ENCODE measurements at places on chromosomes 4 and X.

DNA sequence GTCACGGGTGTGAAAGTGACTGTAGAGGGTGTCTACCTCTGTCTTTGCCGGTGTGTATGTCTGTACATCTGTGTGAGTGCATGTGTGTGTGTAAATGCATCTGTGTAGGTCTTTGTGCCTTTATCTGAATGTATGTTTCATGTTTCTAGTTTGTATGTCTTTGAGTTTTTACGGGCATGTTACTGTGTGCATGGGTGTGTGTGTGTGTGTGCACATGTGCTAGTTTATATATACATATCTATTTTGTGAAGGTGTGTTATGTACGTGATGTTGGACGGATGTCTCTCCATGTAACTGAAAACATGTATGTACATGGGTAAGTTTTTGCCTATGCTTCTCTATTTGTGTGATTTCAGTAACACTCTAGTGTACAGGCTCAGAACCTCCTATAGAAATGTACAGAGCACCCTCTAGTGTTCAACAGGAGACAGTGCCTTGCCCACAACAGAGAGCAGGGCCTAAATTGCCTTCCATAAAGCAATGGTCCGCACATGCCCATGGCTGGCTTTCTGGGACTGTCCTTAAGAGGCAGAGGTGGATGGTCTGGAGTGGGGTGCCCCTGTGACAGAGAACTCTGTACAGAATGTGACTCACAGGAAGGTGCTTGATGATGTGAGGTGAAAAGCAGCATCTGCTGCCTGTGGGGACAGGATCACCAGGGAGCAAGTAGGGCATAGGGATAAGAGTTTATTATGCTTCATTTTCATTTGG, 343.5 kb downstream of the RAPGEF2 start:
- DNase-seq: no peak

GRCh38 chr4:105637408-105638176, 70.9 kb downstream of the INTS12 start:
- no peak for DNase-seq

GRCh38 chr4:151468715-151469696, 60.0 kb downstream of the FHIP1A start:
- DNase-seq: no peak

DNA sequence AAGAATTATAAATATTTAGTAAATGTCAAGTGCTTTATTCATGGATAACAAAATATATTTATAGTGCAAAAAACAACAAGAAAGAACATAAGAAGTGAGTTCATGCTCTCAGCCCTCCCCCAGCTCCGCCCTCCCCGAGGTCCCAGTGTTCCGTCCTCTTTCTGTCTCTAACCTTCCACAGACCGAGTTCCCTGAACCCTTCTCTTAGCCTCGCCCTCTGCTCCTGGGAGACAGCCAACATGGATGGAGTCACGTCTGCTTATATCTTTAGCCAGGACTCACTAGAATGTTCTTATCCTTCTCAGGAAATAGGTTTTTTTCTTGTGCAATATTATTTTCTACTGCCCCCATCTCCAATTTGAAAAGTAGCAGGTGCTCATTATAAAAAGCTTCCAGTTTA, 40.1 kb upstream of the HELT start:
- DNase-seq: no peak

- no peak for DNase-seq
Measured at GRCh38 chr4:119242417-119242816, 29.9 kb downstream of the USP53 start.

GRCh38 chrX:150408007-150408406, 44.9 kb downstream of the MAMLD1 start:
- no peak for DNase-seq

DNA sequence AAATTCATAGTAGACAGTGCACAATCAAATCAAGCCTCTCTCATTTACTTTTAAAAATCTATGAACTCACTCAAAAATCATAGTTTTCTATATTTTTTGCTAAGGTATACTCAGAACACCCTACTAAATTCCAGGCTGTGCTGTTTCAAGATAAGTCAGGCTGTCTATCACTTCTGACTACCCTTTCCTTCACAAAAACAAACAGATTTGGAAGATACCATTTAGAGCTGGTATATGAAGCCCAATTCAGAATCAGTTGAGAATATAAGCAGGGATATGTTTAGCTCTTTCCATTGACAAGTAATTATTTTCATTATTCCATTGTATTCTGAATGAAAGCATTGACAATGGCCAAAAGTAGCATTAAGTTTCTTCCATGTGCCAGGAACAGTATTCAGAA, 53.1 kb downstream of the CXCL1 start:
- DNase-seq: no peak

- no peak for DNase-seq
Measured at GRCh38 chr4:154872198-154872597, 91.1 kb downstream of the RBM46 start.

DNA sequence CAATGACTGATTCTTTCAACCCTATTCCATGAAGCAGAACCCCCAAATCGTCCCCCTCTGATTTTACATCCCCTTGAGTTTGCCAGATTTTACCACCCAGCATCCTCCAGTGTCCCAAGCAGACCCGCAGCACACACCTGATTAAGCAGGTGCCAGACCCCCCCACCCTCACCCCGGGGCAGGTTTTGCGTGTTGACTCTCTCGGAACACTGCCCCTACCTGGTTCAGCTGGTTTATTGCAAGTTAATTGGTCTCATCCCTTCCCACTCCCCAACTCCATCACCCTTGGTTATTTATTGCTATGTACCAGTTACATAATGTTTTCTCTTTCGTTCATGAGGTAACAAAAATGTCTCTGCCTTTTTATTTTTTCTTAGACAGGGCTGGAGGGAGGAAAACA, 258.4 kb downstream of the BCOR start:
- no peak for DNase-seq

GRCh38 chrX:55523356-55523755, 33.7 kb upstream of the USP51 start:
- DNase-seq: no peak

- DNase-seq: no peak
Measured at GRCh38 chr4:16113741-16114140, 29.9 kb upstream of the PROM1 start.

DNA sequence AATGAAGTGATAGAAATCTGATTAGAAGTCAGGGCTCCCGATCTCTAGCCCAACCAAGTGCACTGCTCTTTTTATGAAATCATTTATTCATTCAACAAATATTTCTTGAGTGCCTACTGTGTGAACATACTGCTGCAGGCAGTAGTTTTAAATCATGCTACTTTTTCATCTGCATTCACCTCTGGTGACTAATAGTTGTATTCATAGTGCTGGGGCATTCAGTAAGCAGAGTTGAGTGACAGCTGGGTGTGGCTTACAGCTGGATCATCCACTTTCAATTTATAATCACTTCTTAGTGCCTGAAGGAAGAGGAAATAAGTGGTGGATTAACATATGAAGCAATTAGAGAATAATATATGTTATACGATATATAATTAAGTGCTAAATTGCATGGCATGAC, 94.1 kb upstream of the HPRT1 start:
- no peak for DNase-seq

DNA sequence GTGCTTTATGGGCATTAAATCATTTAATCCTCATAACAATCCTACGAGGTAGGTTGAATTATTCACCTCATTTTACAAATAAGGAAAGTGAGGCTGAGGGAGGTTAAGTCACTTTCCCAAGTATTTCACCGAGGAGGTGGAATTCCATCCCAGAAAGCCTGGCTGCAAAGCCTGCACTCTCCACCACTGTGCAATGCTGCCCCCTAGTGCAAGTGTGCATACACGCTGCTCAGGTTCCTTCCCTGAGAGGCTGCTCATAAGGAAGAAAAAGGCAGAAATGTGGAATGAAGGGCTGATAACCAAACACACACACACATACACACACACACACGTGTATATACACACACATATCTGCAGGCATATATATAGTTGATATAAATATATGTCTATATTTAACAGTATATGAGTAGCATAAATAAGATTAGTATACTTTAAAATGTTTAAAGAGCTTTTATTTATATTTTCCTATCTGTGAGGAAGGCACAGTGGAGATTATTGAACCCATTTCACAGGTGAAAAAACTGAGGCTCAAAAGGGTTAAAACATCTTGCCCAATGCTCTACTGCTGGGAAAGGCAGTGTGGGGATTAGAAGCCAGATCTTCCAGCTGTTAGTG, 714.5 kb upstream of the TENM3 start:
- DNase-seq: no peak

GRCh38 chr4:26931966-26932365, 71.3 kb downstream of the STIM2 start:
- DNase-seq: no peak
